ENCODE measurements at places on chromosomes 5 and 9. TPM values are rescaled to one million over a fixed set of nuclear protein-coding genes. Genes with fewer than 3 reads are reported as not detected.

DNA sequence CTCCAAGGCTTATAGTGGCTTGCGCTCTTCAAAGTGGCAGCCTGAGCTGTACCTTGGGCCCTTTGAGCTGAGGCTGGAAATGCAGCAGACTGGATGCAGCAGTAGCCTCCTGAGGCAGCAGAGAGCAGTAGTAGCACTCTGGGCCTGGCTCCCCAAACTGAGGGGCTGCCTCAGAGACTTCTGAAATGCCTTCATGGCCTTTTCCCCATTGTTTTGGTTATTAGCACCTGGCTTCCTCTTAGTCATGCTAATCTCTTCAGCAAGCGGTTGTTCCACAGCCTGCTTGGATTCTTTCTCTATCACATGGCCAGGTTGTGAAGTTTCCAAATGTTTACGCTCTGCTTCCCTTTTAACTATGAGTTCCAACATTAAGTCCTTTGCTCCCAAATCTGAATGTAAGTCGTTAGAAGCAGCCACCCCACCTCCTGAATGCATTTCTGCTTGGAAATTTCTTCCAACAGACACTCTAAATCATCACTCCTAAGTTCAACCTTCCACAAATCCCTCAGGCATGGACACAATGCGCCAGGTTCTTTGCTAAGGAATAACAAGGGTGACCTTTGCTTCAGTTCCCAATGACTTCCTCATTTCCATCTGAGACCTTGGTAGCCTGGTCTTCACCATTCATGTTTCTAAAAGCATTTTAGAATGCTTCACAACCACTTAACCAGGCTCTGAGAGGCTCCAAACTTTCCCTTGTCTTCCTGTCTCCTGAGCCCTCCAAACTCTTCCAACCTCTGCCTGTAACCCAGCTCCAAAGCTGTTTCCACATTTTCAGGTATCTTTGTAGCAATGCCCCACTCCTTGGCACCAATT is 145.8 kb downstream of the ZDHHC21 start:
- no peaks in the 10 kb centered on the region for H3K4me1 ChIP-seq
- no peak overlapping the region for H3K27ac ChIP-seq
- no peak for DNase-seq
- no peak overlapping the region for H3K4me3 ChIP-seq
- no peaks in the 10 kb centered on the region for H3K27me3 ChIP-seq

- H3K4me1 ChIP-seq: no peaks in the 10 kb centered on the region
- no peak for DNase-seq
- no peak overlapping the region for H3K4me3 ChIP-seq
- H3K36me3 ChIP-seq: no peaks in the 10 kb centered on the region
These were observed 12.1 kb upstream of the SLC25A51 start for GRCh38 chr9:37915911-37916470.

GRCh38 chr9:125150349-125151245 is 7.3 kb upstream of the SCAI start:
- no peak for DNase-seq
- H3K27ac ChIP-seq: no peak overlapping the region
- no peaks in the 10 kb centered on the region for H3K4me1 ChIP-seq
- no peaks in the 10 kb centered on the region for H3K27me3 ChIP-seq
- H3K36me3 ChIP-seq: no peaks in the 10 kb centered on the region

DNA sequence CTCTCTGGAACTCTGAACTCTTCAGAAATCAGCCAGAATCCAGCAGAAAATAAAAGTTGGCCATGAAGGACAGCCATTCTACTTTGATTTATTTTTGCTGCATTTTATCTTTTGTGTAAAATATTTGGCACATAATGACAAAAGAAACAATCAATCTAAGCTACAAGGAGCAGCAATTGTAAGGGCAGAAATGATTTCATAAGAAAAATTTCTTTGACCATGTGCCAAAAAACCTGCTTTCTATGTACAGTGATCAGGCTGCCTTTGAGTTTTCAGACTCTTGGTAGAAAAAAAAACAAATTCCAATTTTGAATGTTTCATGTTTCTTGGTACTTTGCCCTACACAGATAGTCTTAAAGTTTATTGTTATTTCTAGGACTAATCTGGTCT is 69.8 kb upstream of the SLC1A3 start:
- no peak overlapping the region for H3K27ac ChIP-seq
- no peak overlapping the region for H3K4me3 ChIP-seq

GRCh38 chr9:38227656-38228055 is 158.6 kb upstream of the SHB start:
- peak overlapping the region; percentile 60 for H3K27ac ChIP-seq
- no peak overlapping the region for H3K4me3 ChIP-seq
- no peaks in the 10 kb centered on the region for H3K4me1 ChIP-seq
- H3K27me3 ChIP-seq: no peaks in the 10 kb centered on the region

GRCh38 chr9:70385426-70385825 is 29.0 kb downstream of the KLF9 start:
- no peak overlapping the region for H3K27ac ChIP-seq

- no peak overlapping the region for H3K4me3 ChIP-seq
- DNase-seq: no peak
- no peak overlapping the region for H3K27ac ChIP-seq
These were observed 17.1 kb upstream of the CDC23 start for GRCh38 chr5:138230261-138230660.

DNA sequence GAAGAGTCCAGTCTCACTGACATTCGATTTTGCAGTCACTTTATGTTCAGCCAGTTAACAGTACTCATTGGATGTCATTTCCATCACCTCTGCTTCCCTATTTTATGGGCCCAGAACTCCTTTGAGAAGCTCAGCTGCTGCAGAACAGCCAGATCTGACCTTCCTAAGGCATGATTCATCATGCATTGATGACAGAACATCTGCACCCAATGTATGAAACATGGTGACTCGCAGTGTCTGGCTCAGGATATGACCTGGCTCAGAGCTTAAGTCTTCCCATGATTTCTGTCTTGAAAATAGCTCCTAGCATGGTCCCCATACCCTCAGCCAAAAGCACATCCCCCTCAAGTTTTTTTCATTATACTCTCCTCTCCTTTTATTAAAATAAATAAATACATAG is 92.6 kb upstream of the TRIM32 start:
- no peak overlapping the region for H3K4me3 ChIP-seq
- no peaks in the 10 kb centered on the region for H3K4me1 ChIP-seq
- no peak for DNase-seq
- H3K36me3 ChIP-seq: no peaks in the 10 kb centered on the region
- H3K27ac ChIP-seq: no peak overlapping the region
- H3K27me3 ChIP-seq: no peaks in the 10 kb centered on the region

DNA sequence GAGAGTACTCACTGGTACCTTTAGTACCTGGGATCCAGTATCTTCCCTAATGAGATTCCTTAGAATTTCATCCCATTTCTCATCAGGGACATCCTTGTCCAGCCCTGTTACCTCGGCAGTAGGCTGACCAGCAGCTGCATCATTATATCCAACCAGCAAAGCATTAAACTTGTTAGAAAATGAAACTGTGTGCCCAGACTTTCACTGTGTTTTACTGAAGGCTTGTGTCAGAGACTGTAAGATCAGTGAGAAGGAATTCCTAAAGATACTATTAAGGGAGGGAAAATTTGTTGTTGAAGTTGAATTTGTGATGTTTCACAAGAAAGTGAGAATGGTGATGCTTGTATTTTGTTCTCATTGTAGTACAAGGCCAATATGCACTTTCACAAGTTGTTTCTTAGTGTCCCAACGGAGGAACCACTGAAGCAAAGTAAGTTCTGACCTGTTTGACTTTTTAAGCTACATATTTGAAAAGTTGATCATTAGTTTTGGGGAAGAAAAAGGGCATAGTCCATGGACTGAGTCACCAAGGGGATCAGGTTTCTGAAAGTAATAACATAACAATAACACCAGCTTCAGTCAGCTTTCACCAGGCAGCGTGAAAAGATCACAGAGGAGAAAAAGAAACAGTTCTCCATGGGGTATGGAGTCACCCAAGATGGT is 48.8 kb downstream of the GRAMD2B start:
- DNase-seq: no peak
- H3K36me3 ChIP-seq: no peaks in the 10 kb centered on the region
- H3K27me3 ChIP-seq: no peaks in the 10 kb centered on the region
- H3K4me3 ChIP-seq: no peak overlapping the region

GRCh38 chr9:125990793-125991220 is 243.6 kb downstream of the PBX3 start:
- no peak overlapping the region for H3K4me3 ChIP-seq
- no peak overlapping the region for H3K27ac ChIP-seq
- no peaks in the 10 kb centered on the region for H3K27me3 ChIP-seq
- H3K36me3 ChIP-seq: no peaks in the 10 kb centered on the region
- DNase-seq: no peak

DNA sequence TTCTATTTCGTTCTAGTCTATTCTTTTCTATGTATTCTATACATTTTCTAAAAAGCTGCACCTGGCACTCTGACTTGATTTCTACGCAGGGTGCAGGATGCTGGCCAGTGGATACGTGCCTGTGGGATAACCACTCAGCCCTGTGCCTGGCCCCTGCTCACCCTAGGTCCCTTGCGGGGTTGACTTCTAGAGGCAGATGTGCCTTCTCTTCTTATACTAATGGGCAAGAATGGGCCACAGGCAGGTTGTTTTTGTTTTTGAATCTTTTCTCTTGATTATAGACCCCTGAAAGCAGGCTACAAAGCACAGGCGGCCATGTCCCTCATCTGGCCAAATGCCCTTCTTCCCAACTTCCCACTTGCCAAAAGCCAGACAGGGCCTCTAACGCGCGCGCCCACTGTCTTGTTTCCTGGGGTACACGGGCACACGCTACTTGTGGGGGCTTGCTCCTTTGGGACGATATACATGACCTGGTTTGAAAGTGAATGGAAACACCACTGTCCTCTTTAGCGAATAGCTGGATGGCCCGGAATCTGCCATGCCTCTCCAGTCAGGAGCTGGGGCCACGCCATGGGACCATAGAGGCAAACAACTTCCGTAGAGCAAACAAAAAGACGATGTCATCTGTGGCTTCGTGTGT is 162.7 kb upstream of the IRX2 start:
- no peaks in the 10 kb centered on the region for H3K36me3 ChIP-seq
- H3K4me3 ChIP-seq: no peak overlapping the region
- no peaks in the 10 kb centered on the region for H3K27me3 ChIP-seq
- H3K4me1 ChIP-seq: no peaks in the 10 kb centered on the region
- DNase-seq: no peak

DNA sequence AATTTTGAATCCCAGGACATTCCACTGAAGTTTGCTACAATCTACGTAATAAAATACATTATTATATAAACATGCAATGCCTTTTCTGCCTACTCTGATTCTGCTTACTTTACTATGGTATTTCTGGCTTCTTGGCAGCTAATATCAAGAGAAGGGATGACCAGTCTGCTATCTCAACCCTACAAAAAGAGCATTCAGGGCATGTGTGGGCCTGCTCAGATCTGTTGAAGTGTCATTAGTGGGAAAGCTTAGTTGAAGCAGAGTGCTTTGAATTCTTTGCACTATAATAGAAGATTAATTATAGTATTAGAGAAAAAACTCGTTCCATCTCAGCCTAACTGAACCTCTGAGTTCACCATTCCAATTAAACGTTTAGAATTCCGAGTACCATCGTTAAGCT is 339.5 kb upstream of the ISL1 start:
- H3K27me3 ChIP-seq: no peaks in the 10 kb centered on the region
- no peak overlapping the region for H3K4me3 ChIP-seq
- no peaks in the 10 kb centered on the region for H3K4me1 ChIP-seq
- no peak for DNase-seq
- no peak overlapping the region for H3K27ac ChIP-seq
- no peaks in the 10 kb centered on the region for H3K36me3 ChIP-seq

Gene TESK1
- 50.4 TPM for total RNA-seq

Gene IFNA13
- total RNA-seq: not detected

Gene SIT1
- 3.2 TPM for total RNA-seq

Gene OTP
- not detected for total RNA-seq

Gene ZFP2
- total RNA-seq: 2.6 TPM

Gene PDCD1LG2
- total RNA-seq: 3.3 TPM

Gene CHSY3
- total RNA-seq: 4.9 TPM

Gene SNCAIP
- total RNA-seq: 10.9 TPM
